ENCODE measurements at places on chromosomes 16 and 17.

DNA sequence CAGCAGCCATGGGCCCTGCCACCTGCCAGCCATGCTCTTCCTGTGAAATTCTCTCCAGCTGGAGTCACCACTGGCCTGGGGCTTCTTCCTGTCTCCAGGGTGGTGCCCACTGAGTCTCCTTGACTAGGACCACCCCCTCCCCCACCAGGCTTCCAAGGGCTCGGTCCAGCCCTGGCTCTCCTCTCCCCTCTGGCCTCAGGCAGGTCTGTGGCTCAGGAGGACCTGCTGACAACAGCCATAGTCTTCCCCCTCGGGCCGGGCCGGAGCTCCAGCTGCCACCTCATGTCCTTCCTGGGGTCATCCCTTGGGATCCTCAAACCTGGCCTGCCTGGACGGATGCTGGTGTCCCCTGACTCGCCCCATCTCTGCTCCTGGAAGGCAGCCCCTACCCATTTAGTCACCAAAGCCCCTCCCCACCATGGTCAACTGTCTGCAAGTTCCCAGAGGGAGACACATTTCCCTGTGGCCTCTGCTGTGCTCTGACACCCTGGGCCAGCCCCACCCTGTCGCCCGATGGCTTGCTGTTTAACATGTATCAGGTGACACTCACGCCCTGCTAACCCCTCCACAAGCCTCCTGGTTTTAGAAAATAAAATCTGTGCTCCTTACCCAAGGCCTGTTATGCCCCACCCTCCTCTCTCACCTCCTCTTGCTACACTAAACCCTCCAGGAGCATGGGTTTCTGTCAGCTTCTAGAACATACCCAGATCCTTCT, 186.2 kb downstream of the RBFOX3 start:
- no peak for DNase-seq

DNA sequence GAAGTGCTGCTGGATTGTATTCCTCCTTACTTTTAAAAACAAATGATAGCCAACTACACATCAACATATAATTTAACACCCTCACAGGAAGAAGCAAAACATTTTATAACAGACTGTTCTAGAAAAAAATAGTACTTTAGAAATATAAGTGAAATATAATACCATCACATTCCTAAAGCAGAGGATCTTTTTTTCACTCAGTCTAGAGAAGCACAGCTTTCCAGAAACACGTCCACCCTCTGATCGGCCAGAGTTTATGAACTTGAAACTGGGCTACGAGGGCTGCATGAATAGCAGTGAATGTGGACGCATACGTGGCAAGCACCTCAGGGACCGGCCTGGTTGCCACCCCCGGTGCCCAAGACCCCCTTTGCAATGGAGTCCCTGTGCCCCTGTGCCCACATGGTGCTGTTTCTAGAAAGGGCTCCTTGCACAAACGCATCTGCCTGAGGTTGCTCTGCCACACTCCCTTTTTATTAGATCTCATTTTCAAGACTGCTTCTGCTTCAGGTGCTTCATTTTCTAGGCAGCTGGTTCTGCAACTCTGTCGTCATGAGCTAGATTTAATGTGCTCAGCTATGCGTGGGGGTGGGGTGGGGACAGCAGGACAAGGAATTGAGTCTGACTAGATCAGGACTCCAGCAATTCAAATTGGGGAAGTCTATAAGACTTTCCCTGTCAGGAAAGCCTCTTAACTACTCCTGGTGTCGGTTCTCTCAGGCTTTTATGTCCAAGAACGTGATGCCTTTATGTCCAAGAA, 29.1 kb upstream of the ERN1 start:
- DNase-seq = no peak

- peak; percentile 14 for DNase-seq
Observed at GRCh38 chr17:42116705-42117396, 4.3 kb downstream of the KAT2A start.

- no peak for DNase-seq
Observed at GRCh38 chr17:73166731-73167581, 2.1 kb downstream of the SSTR2 start.

GRCh38 chr17:38715216-38715943, 10.3 kb downstream of the MLLT6 start:
- DNase-seq = no peak

DNA sequence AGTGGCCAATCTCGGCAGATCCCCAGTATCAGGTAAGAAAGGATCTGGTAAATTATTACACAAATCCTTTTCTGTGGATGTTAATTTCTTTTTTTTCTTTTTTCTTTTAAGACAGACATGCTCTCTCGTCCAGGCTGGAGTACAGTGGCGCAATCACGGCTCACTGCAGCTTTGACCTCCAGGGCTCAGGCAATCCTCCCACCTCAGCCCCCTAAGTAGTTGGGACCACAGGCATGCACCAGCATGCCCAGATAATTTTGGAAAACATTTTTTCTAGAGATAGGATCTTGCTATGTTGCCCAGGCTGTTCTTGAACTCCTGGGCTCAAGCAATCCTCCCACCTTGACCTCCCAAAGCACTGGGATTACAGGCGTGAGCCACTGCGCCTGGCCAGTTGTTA, 54.0 kb downstream of the GAS7 start:
- DNase-seq = no peak

DNA sequence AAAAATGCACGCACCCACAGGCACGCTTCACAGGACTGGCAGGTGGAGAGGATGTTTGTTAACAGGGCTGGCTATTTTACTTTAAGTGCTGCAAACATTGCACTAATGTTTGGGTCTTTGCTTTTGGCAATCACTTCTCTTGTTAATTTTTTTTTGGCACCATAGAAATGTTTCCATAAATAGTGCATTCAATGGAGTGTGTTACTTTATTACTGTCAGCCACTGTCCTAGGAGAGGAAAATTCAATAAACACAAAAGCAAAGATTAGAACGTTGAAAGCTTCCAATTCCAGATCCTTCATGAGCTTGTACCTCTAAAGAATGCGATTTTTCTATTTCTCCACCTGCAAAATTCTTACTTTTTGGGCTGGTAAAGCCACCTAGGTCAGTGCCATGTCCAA, 743.5 kb downstream of the WWOX start:
- no peak for DNase-seq

DNA sequence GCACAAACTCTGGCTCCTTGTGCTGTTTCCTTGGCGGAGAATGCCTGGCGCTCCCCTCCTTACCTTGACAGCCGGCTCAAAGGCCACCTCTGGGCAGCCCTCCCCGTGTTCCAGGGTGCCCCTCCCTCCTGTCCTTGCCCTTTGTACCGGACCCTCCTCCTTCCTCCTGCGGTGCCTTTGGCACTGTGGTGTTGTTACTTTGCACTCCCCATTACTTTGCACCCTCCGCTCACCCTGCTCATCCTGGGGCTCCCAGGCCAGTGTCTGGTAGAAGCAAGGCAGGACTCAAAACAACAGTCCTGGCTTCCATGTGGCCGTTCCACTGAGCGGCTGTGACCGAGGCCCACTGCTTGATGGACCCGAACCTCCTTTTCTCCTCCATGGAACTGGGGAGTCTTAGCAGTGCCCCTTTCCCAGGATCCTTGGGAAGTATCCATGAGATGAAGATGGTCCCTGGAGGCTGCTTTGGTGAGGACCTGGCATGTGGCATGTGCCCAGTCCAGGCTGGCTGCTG, 147.8 kb downstream of the CMIP start:
- DNase-seq = no peak

GRCh38 chr17:17425005-17425404, 51.8 kb upstream of the MED9 start:
- DNase-seq = no peak

GRCh38 chr17:57243171-57243622, 13.1 kb upstream of the MSI2 start:
- DNase-seq = no peak

GRCh38 chr16:49277386-49277742, 4.3 kb downstream of the CBLN1 start:
- DNase-seq = no peak

- no peak for DNase-seq
Observed at GRCh38 chr17:77454242-77455095, 313.7 kb downstream of the SEC14L1 start.

DNA sequence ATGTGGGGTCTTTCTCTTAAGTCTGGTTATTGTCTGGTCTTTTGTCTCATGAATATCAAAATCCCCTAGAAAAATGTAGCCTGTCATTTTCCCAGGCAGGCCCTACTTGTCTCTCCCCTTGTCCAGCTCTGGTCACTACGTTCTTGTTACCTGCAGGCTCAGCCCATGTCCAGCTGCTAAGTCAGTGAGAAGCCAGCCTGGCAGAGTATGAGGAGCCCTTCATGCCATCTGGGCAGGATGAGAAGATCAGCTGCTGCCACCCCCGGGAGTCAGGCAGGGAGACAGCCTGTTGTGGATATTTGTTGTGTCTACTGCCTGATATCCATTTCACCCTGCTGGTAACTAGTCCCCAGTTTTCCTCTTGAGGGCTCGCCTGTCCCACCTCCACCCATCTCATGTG, 88.9 kb downstream of the ASIC2 start:
- DNase-seq = no peak

GRCh38 chr17:62627904-62628633, 599 bp downstream of the MRC2 start:
- DNase-seq = no peak

DNA sequence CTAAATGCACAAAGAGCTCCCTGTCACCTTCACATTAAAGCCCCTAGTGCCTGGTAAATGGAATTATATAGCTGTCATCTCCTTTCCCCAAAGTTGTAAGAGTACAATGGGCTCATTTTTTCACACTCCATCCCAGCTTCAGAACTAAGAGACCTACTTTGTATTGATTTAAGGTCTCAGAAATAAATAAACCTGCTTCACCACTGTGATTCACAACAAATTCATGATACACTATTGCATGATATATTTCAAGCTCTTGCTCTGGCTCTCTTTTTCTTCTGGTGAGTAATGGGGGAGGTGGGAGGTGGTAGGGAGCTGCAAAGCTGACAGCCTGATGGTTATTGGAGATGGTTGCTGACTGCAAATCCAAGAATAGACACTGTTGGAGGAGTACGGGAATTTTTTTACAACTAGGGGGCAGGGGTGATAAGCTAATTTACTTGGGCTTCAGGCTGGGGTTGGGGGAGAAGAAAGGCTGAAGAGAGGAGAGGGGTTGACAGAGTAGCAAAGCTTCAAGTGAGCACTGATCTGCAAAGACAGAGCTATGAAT, 189.9 kb downstream of the AATF start:
- DNase-seq = no peak

- DNase-seq = no peak
Observed at GRCh38 chr16:74199066-74199841, 97.4 kb upstream of the PSMD7 start.

DNA sequence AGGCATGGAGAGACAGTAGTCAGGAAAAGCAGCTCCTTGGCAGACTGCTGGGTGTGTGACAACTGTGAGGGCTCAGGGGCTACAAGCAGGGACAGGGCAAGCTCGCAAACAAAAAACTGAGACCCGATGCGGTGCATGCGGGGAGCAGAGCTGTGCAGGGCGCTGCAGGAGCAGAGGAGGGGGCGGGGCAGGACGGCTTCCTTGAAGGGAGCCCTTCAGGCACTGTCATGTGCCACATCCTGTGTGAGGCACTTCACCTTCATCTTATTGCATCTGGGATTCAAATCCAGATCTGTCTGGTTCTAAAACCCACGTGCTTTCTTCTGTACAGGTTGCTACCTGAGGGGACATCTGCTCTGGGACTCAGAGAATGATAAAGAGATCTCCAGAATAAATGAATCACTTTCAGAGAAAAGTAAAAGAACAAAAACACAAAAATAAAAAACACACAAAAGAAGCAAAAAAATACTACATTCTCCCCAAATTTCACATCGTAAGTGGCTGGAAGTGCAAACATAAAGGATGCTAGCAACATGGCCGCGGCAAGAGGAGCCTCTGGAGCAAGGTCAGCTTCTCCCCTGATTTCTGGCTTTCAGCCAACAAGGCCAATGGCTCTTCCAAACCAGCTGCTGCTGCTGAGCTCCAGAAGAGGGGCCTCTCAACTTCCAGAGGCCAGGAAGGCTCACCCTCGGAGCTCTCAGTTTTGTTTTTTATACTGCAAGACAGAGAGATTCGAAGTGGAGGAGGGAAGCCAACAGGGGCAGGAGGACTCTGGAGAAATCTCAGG, 14.2 kb downstream of the LYRM9 start:
- no peak for DNase-seq

GRCh38 chr16:87550495-87550961, 51.8 kb upstream of the JPH3 start:
- DNase-seq = no peak

DNA sequence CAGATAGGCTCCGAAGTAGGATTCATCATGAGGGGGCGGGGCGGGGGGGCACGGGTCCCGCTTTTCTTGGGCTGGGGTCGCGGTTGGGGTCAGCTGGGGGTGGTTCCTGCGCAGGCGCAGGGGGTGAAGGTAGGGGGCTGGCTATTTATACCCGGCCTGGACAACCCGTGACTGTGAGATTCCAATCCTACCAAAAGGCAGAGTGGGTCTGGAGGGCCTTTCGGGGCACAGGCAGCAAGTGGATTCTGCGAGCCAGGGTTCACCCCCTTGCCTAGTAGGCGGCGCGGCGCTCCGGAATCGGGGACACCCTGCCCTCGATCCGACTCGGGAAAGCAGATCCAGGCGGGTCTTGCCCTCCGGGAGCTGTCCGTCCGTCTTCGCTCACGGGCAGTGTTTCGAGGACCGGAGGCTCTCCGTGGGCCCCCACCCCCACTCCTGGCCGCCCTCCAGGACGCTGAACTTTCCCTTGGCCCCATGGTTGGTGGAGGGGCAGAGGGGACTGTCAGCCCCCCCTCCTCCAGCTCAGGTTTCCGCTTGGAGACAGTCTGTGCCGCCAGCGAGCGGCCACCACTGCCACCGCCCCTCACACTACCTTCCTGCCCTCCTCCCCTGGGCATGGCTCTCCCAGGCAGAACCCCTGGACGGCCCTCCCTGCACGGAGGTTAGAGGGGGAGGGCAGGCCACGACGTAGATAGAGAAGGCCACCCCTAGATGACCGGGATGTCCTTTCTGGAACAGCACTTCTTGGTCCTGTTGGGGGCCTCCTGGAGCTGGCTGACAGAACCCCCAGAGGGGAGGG, 634 bp downstream of the SLC2A4 start:
- no peak for DNase-seq

DNA sequence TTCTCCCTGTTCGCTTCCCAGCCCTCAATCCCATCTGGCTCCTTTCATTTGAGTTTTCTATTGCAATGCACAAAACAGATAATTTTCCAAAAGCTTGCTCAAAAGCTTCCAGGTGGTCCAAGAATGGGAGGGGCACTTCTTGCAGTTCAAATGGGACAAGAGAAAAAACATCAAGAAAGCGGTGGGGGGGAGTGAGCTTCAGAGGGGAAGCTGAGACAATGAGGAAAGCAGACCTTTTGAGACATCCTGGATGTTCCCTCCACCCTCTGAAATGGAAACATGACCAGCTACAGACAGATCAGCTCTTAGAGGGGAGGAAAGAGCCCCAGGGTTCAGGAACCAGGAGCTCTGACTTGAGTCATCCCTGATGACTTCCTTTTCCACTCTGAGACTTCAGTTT, 368.2 kb downstream of the SLC39A11 start:
- DNase-seq = no peak

GRCh38 chr17:64718058-64718457, 56.0 kb upstream of the SMURF2 start:
- no peak for DNase-seq

DNA sequence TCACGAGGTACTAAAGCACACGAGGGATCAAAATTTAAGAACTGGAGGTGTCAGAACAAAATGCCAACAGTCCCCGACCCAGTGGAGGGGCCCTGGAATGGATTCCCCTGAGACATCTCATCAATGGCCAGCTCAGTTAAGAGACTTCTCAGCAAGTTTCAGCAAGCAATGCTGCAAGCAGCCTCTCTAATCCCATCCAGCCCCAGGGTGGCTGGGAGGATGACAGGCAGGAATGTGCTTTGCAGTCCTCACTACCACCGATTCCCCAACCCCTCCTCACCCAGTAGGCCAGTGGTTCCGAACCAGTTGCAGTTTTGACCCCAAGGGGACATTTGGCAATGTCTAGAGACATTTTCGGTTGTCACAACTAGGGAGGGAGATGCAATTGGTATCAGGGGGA, 8.7 kb downstream of the GPRC5B start:
- DNase-seq = no peak

Data from BJ (cell line).